ENCODE measurements at places on chromosomes 16 and 17.

DNA sequence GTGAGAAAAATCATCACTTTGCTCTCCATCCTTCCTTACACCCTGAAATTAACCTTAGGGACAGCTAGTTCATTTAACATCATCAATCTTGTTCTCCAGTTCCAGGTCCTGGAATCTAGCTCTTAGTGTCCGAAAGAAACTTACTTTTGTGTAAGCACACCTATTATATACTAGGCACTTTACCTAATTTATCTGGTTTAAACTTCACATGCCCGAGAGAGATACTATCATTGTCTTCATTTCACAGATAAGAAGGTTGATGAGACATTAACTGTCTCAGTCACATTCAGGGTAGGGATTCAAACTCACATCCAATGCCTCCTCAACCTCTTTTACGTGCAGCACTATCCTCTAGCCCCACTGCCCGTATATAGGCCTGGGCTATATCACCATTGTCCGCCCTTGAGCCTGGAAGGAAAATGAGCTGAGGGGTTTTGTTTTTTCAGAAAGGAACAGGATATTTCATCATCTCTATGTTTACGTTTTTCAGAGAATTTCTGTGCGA is 501 bp upstream of the AP2B1 start:
- no peak for DNase-seq

- DNase-seq: no peak
Measured at GRCh38 chr17:801660-802059, 19.5 kb downstream of the MRM3 start.

DNA sequence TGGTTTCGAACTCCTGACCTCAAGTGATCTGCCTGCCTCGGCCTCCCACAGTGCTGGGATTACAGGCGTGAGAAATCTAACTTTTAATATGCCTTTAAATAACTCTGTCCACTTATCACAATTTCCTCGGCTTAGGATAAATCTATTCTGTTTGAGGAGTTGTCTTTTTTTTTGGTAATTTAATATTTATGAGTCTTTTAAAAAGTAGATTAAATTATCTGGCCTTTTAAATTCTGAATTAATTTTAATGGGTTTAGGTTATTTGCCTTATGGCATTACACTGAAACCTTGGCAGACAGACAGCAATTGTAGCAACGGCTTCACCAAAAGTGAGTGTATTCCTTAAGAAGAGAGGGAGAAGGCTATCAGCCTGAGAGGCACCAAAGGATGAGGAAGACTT is 66.2 kb downstream of the MYO1D start:
- DNase-seq: no peak

GRCh38 chr16:57889522-57889921 is 81.4 kb downstream of the CNGB1 start:
- peak; percentile 78 for DNase-seq

GRCh38 chr16:76278086-76278485 is 885 bp downstream of the CNTNAP4 start:
- DNase-seq: no peak

- DNase-seq: no peak
Measured at GRCh38 chr16:84699147-84699711, 571 bp upstream of the USP10 start.

GRCh38 chr17:40671282-40671681 is 6.3 kb upstream of the KRT222 start:
- DNase-seq: no peak

- peak; percentile 19 for DNase-seq
Measured at GRCh38 chr16:83458612-83459011, 349.2 kb upstream of the HSBP1 start.

DNA sequence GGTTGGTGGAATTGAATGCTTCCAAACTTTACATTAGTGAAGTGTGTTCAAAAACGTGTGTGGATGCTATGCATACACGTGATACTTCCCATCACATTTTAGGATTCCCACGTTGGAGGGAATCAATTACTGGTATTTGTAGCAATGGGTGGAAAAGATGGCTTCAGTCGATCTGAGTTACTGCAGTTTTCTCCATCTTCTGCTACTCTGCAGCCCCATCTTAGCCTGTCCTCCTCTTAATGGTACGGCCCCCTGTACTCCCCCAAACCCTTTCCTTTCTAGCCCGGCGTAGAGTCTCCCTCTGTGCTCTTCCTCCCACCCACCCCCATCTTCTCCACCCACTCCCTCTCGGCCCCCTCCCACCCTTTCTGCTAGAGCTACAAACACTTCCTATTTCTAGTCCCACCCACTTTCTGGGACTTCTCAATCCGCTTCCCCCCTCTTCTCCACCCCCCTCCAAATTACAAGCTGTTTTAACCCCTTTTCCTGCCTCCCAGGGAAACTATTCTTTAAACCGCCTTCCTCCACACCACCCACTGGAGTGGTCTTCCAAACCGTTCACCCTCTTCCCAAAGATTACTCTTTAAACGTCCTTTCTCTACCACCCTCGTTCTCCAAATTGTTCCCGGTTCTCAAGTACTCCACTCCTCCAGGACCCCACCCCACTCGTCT is 1.1 kb downstream of the CHTF8 start:
- DNase-seq: peak; percentile 41

DNA sequence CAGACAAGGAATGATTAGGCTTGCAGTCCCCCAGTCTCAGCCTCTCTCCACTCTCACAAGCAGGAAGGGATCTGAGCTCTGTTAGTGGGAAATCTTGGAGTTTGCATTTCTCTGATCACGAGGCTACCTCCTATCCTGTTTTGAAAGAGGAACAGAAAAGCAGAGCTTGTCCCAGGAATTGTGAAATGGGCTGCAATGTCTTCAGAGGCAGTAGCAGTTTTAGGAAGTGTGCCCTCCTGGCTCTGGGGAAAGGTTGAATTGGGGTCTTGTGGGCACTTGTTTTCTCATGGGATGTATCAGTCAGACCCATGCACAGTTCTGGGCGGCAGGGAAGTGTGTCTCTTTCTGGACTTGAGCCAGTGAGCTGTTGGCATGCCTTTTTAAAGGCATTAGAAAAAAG is 22.8 kb downstream of the NUP85 start:
- DNase-seq: peak; percentile 96

DNA sequence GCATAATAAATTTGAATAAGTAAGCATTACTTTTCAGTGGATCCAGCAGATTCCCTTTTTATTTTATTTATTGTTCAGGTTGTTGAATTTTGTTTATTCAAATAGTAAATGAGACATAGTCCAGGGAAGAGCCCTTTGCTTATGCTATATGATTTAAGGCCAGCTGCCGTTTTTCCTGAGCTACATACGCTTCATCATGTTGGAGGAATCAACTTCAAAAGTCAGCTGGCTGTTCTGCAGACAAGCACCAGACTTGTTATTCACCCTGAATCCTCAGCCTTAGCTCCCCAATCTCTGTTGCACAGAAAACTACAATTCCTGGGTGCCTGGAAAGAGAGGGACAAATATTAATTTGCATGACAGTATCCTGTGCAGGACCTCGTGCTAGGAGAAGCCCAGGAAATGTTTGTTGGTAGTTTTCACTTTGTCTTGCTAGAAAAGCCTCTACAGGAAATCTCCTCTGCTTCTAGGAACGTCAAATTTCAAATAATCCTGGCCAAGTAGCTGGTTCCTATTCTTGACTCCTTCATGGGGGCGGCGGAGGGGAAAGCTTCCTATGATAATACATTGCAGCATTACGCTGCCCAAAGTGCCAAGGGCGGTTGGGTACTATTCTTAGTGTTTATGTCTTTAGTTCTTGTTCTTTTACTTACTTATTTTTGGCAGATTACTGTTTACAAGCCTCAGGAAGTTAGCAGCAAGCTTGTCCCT is 101.6 kb downstream of the PRKCA start:
- DNase-seq: peak; percentile 37

- DNase-seq: no peak
Measured at GRCh38 chr16:74485916-74486315, 64.6 kb upstream of the CLEC18B start.

GRCh38 chr17:77182205-77183172 is 41.7 kb downstream of the SEC14L1 start:
- DNase-seq: peak; percentile 66

DNA sequence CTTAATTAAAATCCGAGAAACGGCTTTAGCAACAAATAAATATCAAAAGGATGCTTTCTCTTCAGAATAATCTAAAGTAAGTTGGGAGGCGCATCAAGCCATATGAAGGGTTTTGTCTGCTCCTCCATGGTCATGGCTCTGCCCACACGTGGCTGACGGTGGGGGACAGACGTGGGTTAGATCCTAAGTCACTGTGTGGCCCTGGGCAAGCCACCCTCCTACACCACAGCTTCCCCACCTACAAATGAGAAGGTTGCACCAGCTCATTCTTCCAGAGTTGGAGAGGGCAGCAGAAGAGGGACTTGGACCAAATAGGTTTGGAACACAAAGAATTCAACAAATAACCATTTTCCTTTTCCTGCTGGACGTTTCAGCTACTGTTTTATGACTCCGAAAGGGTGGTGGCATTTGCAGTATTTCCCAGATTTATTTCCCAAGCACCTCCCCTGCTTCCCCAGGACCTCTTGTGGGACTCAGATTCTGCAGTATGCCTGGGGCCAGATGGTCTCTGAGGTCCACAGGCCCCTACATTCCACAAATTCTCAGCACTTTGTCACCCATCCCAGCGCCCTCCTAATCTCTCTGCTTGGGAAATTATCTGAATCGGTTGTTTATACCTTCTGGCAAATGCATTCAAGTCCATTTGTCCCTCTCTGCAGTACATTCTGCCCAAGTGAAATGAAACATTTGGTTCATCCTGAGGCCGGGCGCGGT is 17.8 kb downstream of the LRRC75A start:
- no peak for DNase-seq

- peak; percentile 30 for DNase-seq
Measured at GRCh38 chr17:80441133-80441578, 26.2 kb downstream of the ENDOV start.

- no peak for DNase-seq
Measured at GRCh38 chr17:55911186-55911585, 160.3 kb downstream of the PCTP start.

DNA sequence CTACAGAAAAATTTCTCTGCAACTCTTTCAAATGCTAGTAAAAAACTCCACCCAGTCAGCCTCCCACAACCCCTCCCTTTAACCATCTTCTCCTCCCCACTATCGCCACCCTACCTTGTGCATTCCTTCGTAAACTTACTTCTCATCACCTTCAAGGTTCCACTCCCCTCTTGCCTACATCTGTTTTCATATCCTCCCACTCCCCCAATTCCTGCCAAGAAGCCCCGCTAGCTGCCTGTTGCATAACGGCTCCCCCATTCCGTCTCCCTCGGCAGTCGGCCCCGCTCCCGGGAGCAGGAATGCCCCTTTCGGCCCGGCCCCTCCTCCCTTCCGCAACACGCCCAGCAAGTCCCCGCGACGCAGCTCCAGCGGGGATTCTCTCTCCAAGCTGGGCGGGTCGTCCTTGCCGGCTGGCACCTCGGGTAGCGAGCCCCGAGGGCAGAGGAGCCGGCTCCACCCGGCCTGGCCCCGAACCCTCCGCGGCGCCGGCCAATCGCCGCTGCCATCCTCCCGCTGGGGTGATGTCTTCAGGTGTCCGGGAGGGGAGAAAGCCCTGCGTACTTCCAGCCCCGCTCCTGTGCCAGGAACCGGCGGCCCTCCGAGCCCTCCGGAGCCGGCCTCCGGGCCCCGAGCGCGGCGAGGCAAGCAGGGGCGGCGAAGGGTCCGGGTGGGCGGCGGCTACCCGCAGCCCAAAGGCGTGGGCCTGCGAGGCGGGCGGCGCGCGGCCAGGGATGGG is 1.5 kb downstream of the PHLPP2 start:
- DNase-seq: peak; percentile 63

DNA sequence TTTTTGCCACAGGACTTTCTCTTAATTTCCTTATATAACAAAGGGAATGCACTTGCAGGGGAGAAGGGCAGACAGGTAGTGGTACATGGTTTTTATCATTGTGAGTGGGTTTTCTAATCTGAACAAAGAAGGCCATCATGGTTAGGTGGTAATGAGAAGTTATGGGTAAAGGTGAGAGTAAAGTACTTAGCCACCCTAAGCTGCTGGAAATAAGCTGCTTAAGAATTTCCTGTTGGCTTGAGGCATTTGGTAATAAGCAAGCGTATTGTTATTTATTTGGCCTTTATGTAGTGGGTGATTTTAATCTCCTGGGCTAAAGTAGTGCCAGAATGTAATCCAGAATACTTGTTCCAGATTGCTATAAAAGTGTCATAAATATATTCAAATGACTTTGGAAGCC is 27.1 kb downstream of the TAC4 start:
- no peak for DNase-seq

DNA sequence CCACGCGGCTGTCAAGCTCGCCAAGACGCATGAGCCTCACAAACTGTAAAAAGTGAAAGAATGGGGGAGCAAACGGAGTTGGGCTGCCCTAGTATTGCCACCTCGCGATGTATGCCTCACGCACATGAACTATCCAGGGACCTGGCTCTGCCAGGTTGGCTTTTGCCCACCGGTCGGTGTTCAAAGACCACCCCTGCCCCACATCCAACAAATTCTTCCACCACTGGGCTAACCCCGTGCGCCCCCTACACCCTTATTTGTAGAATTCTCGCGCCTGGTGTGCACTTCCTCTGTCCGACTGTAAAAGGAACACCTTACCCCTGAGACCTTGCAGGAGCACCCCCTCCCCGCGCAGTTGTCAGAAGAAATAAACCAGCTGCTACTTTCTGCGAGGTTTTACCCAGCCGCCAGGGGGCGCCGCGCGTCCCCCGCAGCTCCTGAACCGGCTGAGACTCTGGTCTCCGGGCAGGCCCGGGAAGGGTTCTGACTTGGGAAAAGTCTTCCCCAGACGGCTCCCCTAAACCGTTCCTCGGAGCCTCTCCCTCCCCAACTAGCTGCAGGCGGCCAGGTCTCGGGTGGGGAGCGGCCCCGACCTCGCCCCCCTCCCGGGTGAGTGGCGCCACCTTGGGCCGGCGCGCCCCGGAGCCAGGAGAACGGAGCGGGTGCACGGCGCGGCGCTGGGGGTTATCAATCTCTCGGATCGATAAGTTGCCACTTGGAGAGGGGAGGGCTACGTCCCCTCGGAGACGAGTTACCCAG is 1.7 kb upstream of the ZNF423 start:
- peak; percentile 73 for DNase-seq

GRCh38 chr16:65727534-65728137 is 605.8 kb upstream of the CDH11 start:
- DNase-seq: no peak
